Stimulated activated CD4-positive, alpha-beta T cell treated with anti-CD3 and anti-CD28 coated beads, Interleukin-1b, Interleukin-23, amount 100 ng/mL, for 1 hour (primary cell): ENCODE measurements at places on chromosomes 13 and 19.

GRCh38 chr19:42323473-42323851 is 2.0 kb upstream of the MEGF8 start:
- DNase-seq: no peak

GRCh38 chr19:44202470-44202869 is 9.9 kb upstream of the ZNF227 start:
- no peak for DNase-seq

GRCh38 chr13:101747039-101747438 is 294.6 kb downstream of the ITGBL1 start:
- no peak for DNase-seq

DNA sequence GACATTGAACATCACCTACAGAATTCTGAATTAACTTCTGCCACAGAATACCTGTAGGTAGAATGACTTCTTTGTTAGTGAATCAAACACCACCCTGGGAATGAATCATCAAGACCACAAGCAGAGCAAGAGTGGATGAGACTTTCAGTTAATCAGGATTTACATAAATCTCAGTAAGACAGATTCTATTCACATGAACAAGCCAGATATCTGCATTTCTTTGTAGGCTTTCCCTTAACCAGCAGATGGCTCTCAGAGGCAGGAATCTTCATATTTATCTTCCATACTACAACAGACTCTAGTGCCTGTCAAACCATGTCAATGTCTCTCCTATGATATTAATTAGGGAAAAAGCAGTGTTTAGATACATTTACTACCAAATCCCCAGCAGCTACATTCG is 412.1 kb downstream of the KLF12 start:
- DNase-seq: no peak

- DNase-seq: no peak
Measured at GRCh38 chr13:96900986-96901385, 93.3 kb downstream of the OXGR1 start.

DNA sequence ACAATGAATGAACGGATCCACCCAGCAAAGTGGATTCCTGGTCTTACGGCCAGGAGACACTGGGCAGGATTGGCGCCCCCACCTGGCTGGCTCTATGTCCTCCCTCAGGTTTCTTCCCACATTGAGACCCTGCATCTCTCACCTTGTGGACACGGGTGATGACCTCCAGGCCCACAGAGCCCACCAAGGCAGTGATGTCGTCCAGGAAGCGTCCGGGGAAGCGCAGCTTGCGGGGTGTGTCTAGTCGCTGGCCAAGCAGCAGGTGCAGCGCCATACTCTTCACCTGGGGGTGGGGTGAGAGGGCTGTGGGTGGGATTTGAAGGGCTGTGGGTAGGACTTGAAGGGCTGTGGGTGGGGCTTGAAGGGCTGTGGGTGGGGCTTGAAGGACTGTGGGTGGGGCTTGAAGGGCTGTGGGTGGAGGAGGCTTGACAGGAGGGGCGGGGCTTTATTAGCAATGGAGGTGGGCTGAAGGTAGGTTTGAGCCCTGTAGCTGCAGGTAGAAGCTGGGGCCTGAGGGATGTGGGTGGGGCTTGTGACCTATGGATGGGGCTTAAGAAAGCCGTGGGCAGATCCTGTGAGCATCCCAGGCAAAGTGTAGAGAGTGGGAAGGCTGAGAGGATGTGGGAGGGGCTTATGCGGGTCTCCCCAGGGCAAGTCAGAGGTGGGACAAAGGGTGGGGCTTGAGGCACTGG is 12.1 kb upstream of the ANGPTL8 start:
- no peak for DNase-seq

DNA sequence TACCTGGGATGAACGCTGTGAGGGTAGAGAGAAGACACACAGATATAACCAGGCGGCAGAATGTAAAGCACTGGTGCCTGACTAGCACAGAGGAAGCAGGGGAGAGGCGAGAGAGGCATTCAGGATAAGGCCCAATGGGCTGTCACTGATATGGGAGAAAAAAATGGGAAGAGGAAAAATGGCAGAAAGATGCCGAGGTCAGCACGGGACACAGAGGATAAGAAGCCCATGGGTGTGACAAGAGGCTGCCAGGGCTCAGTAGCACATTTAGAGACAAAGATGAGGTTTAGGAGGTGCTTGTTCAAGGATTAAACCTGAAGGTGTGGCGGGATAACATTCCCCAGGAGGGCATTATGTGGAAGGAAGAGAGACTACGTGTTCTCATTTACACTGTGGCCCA is 5.6 kb downstream of the SMG9 start:
- DNase-seq: no peak

- DNase-seq: no peak
Measured at GRCh38 chr19:16403151-16403977, 68.4 kb downstream of the EPS15L1 start.

DNA sequence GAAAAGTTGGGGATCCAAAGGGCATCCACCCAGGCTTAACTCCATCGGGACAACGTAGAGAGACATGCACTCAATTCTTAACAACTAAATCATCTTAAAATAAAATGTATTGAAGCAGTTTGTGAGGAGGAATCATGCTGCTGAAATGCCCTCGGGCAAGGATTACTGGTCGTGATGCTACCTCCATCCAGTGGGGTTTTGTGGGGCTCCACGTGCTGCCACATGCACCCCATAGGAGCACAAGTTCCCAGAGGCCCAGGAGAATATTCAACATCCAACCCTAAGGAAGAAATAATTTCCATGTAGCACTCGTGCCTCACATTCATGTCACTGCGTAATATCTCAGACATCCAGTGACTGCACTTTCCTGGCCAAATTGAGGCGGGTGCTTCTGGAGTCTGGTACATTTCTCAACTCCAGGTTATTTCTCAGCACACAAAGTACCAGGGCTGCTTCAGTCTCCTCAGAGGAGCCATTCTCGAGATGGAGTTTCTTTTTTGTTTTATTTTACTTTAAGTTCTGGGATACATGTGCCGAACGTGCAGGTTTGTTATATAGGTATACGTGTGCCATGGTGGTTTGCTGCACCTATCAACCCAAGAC is 429.8 kb downstream of the FOXO1 start:
- DNase-seq: no peak

- no peak for DNase-seq
Measured at GRCh38 chr13:43544011-43544410, 242.8 kb downstream of the ENOX1 start.

- DNase-seq: no peak
Measured at GRCh38 chr19:41697198-41697855, 9.3 kb upstream of the CEACAM7 start.

- DNase-seq: peak; percentile 62
Measured at GRCh38 chr19:1279782-1280341, 4.5 kb downstream of the FAM174C start.

GRCh38 chr19:11964496-11964857 is 363 bp upstream of the ZNF763 start:
- DNase-seq: no peak

DNA sequence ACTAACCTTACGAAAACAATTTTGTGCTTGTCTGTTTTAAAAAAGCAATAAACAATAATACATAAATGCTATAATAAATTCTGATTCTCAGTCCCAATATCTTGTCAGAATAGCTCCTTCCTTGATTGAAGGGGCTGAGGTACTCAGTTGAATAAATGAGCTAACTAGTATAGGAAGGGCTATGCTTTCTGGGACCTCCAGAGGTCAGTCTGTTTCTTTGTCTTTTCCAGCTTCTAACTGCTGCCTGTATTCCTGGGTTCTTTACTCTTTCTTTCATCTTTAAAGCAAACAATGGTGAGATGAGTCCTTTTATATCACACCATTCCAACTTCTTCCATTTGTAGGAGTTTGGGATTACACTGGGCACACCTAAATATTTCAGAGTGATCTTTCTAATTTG is 1297.0 kb upstream of the ATXN8OS start:
- DNase-seq: no peak

GRCh38 chr13:40370661-40371060 is 295.8 kb downstream of the FOXO1 start:
- no peak for DNase-seq

GRCh38 chr19:30788105-30788765 is 416.1 kb downstream of the ZNF536 start:
- DNase-seq: no peak

GRCh38 chr13:113930671-113931637 is 42.9 kb downstream of the C13orf46 start:
- DNase-seq: peak; percentile 26

DNA sequence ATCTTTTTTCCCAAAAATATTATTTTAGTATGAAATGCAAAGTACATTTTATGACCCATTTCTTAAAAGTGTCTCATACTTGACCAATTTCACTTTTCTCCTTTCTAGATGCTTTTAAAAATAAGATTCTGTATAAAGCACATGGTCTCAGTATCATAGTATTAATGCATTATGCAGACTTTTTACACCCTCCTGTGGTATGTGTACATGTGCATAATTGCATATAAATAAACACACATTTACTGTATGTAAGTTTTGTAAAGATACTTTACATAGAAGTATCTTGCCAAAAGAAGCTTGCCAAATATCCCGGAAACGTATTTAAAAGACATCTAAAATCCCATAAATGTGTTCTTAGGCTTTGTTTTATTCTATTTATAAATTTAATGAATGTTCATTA is 85.1 kb upstream of the MAB21L1 start:
- no peak for DNase-seq

DNA sequence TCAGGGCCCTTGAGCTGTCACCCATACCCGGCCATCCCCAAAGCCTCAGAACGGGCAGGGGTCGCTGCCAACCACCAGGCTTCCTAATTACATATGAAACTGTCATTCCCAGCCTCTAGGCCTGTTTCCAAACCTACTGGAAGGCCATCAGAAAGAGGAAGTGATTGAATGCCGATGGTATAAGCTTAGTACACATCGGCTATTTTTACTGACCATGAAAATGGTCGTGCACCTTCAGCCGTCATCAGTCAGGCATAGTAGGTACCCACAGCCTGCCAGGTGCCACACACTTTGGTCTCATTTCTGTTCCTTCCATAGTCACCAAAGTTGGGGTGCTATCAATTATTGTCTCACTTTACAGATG is 10.2 kb downstream of the KRI1 start:
- DNase-seq: no peak

- DNase-seq: no peak
Measured at GRCh38 chr13:95870421-95870820, 182.8 kb downstream of the UGGT2 start.

DNA sequence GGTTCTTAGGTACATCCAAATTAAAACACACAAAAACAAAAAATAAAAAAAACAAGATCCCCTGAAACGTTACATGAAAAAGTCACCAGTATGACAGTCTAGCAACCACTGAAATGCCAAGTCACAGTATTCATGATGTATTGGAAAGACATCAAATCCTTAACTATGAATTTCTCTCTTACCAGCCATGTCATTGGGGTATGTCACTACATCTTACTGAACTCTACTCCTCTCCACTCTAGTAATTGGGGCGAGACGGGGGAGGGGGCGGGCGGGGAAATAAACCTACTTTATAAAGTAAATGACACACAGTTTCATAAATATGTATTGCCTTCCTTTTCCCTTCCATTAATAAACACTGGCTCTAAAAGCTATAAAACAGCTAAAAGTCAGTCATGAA is 65.5 kb downstream of the USP12 start:
- DNase-seq: no peak

GRCh38 chr13:112184851-112185371 is 118.0 kb downstream of the SOX1 start:
- no peak for DNase-seq

DNA sequence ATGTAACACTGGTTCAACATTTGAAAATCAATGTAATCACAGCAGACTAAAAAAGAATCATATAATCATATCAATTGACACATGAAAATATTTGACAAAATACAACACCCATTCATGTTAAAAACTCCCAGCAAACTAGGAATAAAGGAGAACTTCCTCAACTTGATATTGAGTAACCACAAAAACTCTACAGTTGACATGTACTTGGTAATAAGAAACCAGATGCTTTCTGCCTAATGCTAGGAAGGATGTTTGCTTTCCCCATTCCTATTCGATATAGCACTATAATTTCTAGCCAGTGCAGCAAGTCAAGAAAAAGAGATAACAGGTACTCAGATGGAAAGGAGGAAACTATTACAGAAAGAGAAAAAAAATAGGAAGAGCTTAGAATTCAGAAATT is 26.9 kb downstream of the UFM1 start:
- no peak for DNase-seq

DNA sequence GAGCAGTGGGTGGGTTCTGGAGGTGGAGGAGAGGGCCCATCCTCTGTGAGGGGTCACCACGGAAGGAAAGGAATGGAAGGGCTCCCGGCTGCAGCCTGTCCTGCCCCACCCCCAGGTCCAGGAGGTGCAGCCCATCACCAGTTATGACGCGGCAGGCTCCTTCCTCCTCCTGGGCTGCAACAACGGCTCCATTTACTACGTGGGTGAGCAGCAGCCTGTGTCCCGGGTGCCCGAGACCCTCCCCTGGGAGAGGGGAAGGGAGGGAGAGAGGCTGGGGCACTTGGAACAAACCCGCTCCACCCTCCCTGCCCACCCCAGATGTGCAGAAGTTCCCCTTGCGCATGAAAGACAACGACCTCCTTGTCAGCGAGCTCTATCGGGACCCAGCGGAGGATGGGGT is 6.6 kb downstream of the SHKBP1 start:
- no peak for DNase-seq
